ENCODE measurements at places on chromosomes 4 and X.

DNA sequence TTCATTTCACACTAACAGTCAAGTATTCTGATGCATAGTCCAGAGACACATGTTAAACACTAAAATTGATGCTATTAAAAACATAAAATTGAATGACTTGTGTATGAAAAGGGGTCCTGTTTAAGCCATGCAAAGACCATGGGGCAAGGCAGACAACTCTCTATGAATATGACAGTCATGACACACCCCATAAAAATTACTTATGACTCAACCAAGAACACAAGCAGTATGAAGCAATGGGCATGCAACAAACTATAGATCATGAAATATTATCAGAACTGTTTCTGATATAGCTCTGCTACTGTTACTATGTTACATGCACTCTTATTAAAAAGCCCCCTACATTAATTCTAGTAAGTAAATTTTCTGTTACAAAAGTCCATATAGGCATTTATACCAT, 57.5 kb upstream of the ZCCHC13 start:
- no peak for DNase-seq

- no peak for DNase-seq
These were observed 38.3 kb downstream of the SEC24D start for GRCh38 chr4:118797558-118798142.

DNA sequence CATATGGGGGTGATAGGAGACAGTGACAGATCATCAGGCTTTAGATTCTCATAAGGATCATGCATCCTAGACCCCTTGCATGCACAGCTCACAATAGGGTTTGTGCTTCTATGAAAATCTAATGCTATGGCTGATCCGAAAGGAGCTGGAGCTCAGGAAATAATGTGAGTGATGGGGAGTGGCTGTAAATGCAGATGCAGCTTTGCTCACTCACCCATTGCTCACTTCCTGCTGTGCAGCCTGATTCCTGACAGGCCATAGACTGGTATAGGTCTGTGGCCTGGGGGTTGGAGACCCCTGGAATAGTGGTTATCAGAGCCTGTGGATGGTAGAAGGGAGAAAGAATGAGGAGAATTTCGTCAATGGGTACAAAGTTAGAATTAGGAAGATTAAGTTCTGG, 2751.1 kb downstream of the ARAP2 start:
- no peak for DNase-seq

DNA sequence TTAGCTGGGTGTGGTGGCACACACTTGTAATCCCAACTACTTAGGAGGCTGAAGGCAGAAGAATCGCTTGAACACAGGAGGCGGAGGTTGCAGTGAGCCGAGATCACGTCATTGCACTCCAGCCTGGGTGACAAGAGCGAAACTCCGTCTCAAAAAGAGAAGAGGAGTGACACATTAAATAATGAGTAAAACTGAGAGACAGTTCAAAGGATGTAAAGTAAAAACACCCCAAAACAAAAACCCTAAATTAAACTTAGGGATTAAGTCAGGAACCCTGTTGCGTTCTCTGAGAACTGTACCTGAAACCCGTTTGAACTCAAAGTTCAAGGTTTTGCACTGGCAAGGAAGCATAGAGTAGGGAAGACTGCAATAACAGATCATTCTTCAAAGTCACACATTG, 141.7 kb downstream of the BRWD3 start:
- DNase-seq: no peak

DNA sequence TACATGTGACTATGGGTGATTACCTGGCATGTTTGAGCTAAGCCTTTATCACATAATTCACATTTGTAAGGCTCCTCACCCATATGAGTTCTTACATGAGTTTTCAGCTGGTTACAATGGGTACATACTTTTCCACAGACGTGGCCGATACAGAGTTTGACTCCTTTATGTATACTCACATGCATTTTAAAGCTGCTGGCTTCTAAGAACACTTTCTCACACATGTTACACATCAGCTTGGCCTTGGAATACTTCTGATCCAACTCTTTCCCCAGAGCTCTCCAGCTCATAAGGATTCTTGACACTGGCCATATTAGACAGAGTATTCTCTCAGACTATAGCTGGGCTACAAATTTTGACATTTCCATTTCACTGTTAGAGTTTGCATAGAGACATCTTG, 66.3 kb downstream of the TAB3 start:
- no peak for DNase-seq

- DNase-seq: no peak
These were observed 34.7 kb upstream of the PPARGC1A start for GRCh38 chr4:23924556-23924955.

- no peak for DNase-seq
These were observed 28.5 kb downstream of the CAMK2D start for GRCh38 chr4:113732967-113733527.

- no peak for DNase-seq
These were observed 74.1 kb downstream of the SLC9A6 start for GRCh38 chrX:136059350-136059749.

DNA sequence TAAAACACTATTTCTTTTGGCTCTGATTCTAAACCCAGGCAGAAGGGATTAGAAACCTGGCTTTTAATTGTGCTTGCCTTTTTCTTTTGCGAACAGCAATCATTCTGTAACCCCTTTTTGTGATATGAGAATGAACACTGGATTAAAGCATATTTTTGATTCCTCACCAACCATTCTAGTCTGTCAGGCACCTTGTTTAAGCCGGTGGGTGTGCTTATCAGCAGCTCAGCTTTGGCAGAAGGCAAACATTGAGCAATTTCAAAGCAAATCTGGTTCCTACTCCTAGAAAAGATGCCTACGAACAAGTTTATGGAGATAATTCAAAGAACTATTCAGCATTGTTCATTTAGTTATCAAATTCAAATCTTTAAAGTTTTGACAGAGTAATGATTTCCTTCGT, 265.1 kb upstream of the FAM241A start:
- no peak for DNase-seq

DNA sequence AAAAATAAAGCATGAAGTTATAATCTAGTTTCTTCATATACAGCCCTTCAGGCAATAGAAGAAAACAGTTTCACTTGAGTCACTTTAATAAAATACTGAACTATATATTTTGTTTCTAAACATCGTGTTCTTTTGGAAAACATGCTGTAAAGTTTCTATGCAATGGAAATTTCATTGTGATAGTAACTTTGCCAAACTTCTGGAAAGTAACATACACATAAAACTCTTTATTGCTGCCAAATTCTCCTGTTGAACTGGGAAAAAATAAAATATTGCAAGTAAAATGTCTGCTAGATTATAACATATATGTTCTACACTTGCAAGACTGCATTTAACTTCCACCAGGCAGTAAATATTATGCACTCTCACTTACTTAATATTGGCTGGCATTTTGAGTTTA, 635.4 kb downstream of the SPRY1 start:
- no peak for DNase-seq

- DNase-seq: no peak
These were observed 108.6 kb downstream of the PPP3CA start for GRCh38 chr4:101238706-101239105.

DNA sequence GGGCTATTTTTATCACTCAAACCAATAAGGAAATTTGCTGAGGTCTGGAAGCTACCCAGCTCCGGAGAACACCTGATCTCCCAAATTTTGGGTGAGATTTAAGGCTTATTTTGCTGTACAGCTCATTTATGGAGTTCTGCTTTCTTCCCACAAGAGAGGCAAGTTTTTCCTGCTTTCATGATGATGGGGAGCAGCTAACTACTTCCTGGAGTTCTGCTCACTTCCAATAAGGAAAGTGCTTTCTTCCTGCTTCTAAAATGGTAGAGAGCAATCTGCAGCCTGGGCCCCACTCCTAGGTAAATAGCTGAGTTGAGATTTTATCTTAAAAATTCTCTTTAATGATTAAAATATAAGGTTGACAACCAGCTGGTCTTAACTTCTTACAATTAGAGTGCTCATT, 606.0 kb upstream of the HTR2C start:
- DNase-seq: no peak

DNA sequence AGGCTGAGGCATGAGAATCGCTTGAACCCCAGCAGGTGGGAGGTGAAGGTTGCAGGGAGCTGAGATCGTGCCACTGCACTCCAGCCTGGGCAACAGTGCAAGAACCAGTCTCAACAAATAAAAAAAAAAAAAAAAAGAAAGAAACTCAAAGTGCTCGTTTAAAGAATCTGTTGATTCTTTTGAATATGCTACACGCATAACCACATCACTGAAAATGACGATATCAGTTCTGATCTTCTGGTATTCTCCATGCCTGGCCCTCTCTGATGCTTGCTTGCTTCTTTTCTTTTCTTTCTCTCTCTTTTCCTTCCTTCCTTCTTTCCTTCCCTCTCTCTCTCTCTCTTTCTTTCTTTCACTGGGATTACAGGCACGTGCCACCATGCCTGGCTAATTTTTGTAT, 7.3 kb downstream of the AVPR2 start:
- no peak for DNase-seq

DNA sequence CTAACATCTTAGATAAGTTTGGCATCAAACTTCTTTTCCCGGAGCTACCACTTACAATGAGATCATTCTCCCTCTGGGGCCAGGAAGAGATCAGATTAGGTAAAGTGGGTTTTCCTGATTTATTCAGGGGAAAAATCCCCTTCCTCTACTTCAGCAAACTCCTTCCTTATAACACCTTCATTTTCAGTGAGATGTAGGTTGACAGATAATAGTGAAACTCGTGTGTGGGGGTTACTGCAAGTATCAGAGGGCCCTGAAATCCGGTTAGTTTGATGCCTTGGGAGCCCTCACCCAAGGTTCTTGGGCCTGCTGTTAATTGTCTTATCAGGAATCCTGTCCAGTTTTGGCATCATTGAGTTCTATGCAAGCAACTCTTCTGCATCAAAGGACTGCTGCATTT, 10.8 kb downstream of the FTHL17 start:
- DNase-seq: no peak

DNA sequence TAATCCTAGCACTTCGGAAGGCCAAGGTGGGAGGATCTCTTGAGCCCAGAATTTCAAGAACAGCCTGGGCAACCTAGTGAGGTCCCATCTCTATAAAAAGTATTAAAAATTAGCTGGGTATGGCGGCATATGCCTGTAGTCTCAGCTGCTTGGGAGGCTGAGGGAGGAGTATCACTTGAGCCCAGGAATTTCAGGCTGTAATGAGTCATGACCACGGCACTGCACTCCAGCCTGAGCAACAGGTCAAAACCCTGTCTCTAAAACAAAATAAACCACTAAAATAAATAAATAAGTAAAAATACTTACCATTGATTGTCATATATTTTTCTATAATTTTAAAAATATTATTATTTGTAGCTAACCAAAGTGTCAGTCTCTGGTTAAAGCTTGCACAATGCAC, 315.6 kb upstream of the SMIM31 start:
- no peak for DNase-seq

DNA sequence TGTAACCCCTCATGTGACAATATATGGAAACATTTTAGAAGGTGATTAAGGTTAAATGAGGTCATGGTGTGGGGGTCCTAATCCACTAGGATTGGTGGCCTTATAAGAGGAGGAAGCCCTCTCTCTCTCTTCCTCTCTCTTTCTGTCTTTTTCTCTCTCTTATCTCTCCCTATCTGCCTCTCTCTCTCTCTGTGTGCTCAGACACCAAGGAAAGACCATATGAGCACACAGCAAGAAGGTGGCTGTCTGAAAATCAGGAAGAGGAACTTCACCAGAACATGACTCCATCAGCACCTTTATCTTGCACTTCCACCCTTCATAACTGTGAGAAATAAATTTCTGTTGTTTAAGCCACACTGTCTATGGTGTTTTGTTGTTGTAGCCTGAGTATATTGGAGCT, 1472.2 kb downstream of the PCDH7 start:
- no peak for DNase-seq

- DNase-seq: peak; percentile 39
These were observed 29.6 kb upstream of the SPON2 start for GRCh38 chr4:1201851-1202525.

- DNase-seq: no peak
These were observed 240.3 kb upstream of the NDST3 start for GRCh38 chr4:117793845-117794480.

- no peak for DNase-seq
These were observed 188.7 kb upstream of the TLL1 start for GRCh38 chr4:165684177-165684805.

DNA sequence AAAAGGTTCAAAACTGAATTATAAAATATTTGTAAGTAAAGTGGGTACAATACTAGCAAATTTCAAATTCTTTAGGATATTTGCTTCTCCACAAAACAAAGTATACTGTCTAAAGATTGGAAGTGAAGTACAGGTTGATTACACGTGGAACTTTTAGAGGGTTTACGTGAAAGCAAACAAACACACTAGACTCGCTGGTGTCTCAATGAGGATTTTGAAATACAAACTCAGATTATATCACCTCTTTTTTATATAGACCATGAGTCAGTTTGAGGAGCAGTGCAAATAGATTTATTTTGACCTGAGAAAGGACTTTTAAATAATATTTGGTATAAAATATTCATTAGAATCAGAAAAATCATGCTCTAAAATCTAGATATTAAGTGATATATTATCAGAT, 185.0 kb downstream of the SPOCK3 start:
- no peak for DNase-seq

DNA sequence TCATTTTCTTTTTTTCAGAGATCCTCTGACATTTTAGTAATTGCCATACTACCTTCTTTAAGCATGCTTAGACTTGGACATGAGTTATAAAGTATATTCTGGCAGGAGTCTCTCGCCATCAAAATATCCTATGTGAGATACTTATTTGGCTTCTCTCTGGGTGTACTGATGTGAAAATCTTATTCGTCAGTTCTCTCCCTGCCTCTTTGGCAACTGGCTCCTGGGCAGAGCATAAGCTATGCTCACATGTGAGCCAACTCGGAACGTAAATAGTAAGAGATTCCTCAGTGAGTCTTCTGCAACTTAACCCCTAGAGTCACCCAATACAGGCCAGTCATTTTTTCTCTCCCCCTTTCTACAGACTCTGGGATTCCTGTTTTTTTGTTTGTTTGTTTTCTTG, 91.6 kb downstream of the MAGEB17 start:
- no peak for DNase-seq

DNA sequence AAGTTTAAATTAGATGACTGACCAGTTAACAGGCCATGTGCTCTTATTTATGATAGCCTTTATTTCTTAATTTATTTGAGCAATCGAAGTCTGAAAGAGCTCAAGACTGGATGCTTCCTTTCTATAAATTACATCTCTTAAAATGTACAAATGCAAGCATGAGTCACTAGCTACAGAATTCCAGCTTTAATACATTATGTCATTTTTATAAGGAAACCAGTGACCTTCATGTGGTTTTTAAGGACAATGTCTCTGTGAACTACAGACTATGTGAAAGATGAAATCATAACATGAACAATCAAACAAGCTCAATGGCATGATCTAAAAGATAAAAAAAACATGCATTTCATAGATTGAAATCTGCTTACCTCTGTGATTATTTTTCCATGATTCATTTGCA, 15.4 kb downstream of the HTR2C start:
- no peak for DNase-seq

DNA sequence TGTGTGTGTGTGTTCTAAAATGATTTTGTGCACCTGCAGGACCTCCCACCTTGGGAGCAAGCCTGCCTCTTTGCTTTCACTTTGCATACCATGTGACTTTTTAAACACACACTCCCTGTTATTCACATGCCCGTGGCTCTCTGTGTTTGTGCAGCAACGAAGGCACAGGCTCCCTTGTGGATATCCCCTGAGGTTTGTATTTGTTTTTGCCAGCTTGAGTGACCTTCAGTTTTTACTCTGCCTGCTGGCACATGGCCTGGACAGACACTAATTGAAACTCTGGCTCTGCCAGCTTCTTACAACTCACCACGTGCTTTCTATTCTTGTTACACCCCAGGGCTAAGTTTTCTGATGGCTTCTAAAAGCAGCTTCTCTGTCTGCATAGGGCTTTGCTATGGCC, 885.8 kb downstream of the SH3BGRL start:
- DNase-seq: no peak

All from stimulated activated CD8-positive, alpha-beta memory T cell treated with anti-CD3 and anti-CD28 coated beads, Interleukin-15, amount 100 ng/mL, for 24 hours (primary cell).